ENCODE measurements at places on chromosomes 6 and 20. TPM values are rescaled to one million over a fixed set of nuclear protein-coding genes. Genes with fewer than 3 reads are reported as not detected.

The KIAA0408 gene
- 2.7 TPM for total RNA-seq

The SLC22A3 gene
- 2.1 TPM for total RNA-seq

The SLC26A8 gene
- 0.27 TPM for total RNA-seq

The ANKRD60 gene
- not detected for total RNA-seq

Measured in colonic mucosa (tissue), 4 donors.